Activated T-cell treated with anti-CD3 and anti-CD28 coated beads, Interleukin-2, amount 50 U/mL, for 4 hours (primary cell): ENCODE measurements at places on chromosomes 5 and 9.

GRCh38 chr5:68250661-68251298 is 35.2 kb downstream of the PIK3R1 start:
- DNase-seq = no peak

DNA sequence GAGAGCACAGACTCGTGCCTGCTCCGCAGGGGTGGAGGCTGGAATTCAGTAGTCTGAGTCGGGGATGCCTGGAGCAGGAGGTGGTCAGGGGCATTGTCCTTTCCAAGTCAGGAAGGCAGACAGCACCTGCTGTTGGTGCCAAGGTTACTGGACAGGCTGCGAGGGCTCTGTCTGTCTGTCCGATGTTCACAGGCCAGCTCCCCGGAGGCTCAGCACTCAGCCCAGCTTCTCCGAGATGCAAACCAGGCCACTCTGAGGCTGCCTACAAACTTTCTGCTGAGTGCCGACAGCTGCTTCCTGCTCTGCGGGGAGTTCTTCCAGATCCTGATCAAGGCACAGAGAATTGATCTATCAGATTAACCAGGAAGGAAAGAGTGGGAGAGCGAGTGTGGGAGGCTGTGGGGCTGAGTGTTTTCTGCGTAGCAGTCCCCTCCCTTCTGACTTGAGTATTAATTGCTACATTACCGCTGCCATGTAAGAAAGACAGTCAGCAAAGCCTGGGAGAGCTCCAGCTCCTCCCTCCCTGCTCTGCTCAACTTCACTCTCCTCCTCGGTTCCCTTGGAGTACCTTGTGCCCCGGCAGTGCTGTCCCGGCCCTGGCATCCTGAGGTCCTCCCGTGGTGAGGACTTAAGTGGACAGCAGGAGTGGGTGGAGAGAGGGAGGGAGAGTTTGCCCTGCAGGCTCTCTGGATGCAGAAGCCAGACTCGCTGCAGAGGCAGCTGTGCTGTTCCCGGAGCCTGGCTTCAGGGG is 36.0 kb downstream of the KCNMB1 start:
- DNase-seq = no peak

DNA sequence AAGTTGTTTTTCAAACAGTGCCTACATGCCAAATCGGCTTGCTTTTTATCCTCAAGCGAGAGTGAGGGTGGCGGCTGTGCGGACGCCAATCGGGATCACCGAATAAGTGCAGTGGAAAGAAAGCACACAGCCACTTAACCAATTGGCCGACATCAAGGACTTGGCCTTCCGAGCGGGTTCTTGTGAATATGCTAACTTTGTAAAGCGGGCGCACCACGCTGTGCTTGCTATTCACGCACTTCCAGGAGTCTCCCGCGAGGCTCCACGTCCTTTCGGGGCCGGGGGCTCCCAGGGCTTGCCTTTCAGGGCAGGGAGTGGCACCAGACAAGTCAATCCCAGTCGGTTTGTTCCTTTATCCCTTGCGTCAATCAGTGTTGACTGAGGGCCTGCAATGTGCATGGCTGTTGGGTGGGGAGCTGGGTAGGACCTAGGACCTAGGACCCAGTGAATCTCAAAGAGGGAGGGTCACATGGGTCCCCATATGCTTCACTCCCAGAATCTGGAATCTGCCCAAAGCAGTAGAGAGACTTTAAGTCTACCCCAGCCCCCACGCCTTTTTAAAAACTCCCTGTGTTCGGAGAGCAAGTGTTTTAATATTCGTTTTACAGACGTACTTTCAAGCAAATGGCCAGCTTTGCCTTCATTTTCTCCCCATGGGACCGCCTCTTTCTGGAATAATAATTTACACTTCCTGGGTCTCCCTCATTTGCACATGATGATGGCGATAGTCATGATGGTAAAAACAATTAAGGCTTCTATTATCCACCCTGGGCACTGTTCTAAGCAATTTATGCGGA is 2.0 kb upstream of the GCNT4 start:
- no peak for DNase-seq

DNA sequence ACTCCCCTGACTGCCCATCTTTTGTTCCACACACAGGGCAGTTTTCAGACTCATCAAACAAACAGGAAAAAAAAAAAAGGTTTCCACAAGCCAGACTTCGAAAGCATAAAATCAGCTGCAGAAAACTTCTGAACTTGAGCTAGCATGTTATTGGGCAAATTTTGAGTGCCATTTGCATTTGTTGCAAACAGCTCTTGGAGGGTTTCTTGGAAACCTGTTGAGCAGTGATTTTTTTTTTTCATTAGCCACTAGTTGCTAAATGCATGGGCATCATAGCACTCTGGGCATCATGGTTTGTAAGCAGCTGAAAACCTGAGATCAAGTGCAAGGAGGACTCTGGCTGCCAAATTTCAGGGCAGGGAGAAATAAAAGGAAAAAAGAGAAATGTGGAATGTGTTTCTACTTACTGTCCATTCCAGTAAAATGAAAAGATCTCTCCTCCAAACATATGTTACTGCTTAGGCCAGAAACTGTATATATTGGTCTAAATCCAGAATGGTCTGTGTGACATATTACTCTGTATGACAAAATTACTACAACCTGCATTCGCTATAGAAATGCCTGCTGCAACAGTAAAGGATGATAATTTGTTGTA is 85.2 kb upstream of the SMIM23 start:
- DNase-seq = no peak

DNA sequence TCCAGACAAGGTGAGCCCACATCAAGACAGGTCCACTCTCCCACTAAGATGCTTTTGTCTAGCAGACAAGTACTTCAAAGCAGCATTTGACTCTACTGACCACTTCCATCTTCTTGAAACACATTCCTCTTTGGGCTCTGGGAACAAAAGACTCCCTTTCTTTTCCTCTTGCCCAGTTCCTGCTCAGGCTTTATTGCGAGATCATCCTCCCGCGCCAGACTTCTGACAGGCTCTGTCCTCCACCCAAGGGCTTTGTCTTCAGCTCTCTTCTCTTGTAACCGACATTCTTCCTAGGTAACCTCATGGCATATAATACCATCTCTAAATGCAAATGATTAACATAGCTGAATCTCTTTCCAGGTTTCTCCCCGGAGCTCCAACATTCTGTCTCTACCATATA is 85.8 kb downstream of the NUDT12 start:
- no peak for DNase-seq

GRCh38 chr5:175015028-175015685 is 290.8 kb downstream of the MSX2 start:
- DNase-seq = no peak

- no peak for DNase-seq
These were observed 39.7 kb downstream of the BNC2 start for GRCh38 chr9:16830806-16831205.

- no peak for DNase-seq
These were observed 24.6 kb downstream of the TRAF1 start for GRCh38 chr9:120901755-120902568.

GRCh38 chr9:94511134-94511954 is 43.5 kb upstream of the PCAT7 start:
- no peak for DNase-seq

DNA sequence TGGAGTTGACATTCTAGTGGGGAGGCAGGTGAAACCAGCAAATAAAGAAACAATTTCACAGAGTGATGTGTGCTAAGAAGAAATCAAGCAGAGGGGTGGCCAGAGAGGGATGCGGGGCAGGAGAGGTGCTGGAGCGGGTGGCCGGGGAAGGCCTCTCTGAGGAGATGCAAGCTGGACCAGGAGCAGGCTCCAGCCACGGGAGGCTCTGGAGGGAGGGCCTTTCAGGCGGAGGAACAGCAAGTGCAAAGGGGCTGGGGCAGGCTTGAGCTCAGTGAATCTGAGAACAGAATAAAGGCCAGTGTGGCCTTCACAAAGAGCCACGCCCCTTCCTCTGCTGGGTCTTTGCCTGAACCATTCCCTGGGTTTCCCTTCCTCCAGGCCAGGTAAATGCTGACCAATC is 73.2 kb upstream of the NEURL1B start:
- DNase-seq = no peak

- DNase-seq = no peak
These were observed 700.5 kb upstream of the ZNF608 start for GRCh38 chr5:125446986-125447385.

DNA sequence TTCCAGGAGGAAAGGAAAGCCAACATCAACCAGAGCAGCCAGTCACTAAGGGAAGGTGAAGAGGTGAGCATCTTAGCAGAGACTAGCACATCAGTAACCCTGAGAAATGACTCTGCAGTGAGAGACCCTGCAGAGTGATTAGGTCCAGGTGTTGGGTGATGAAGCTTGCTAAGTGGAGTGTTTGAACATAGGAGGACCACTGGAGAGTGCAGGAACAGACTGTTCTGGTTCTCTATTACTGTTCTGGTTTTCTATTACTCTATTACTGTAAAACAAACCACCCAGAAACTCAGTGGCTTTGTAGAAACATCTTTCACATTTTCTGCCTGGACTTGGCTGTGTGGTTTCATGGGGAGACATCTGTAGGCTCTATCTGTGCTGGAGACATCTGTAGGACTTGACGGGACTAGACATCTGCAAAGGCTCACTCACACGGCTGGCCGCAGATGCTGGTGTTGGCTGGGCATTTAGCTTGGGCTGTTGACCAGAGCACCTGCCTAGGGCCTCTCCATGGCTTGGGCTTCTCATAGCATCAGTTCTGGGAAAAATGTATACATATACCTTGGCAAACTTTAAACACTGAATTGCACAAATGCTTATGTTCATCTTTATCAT is 33.4 kb upstream of the SPATA31E1 start:
- DNase-seq = no peak

- DNase-seq = no peak
These were observed 153.3 kb downstream of the ESM1 start for GRCh38 chr5:54832045-54832444.

GRCh38 chr5:52255308-52255707 is 532.4 kb upstream of the ITGA1 start:
- DNase-seq = no peak

DNA sequence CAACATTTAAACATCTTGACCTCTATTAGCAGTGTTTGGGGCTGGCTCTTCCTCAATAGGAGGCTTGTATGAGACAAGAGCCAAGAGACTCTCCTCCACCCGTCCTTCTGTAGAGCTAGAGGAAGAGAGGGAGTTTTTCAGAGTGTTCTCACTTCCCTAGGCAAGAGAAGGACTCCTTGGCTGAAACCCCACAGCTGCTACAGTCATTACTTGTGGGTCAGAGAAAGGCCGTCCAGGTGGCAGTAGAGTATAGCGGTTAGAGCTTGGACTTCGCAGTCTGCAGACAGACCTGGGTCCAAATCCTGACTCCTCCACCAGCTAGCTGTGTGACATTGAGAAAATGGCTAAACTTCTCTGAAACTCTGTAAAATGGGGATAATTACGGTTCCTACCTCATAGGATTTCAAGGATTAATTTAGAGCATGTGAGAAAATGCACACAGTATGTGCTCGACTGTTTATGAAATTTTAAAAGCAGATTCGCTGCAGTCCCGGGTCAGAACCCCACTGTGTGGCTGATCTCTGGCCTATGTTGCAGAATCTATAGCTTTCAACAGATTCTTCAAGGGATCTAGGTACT is 80.8 kb upstream of the ARAP3 start:
- DNase-seq = no peak

DNA sequence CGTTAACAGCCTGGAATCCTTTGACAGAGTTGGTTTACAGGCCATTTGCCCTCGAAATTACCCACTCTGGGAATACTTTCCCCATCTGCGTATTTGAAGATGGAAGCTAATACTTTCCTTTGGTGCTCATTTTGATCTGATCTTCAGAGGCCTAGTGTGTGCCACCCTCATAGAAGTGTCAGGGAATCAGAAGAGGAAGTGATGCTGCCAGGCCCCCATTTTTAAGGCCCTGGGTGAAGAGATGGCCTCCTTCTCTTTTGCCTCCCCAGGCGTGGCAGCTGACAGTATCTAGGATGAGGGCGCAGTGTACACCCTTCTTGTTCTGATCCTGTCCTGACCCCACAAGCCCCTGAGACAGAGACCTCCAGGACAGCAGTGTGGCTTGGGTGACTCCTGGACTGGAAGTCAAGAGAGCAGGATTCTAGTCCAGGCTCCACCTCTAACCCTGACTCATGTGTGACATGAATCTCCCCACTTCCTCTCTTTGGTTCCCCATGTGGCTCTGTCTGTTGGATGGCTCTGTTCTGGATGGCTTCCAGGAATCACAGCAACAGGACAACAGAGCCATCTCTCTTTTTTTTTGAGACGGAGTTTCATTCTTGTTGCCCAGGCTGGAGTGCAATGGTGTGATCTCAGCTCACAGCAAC is 27.8 kb downstream of the CSF1R start:
- DNase-seq = no peak

- DNase-seq = no peak
These were observed 14.1 kb downstream of the MARCHF6 start for GRCh38 chr5:10367579-10367978.

- DNase-seq = no peak
These were observed 151.1 kb upstream of the MPDZ start for GRCh38 chr9:13430368-13431221.

- no peak for DNase-seq
These were observed 41.9 kb upstream of the STOM start for GRCh38 chr9:121411993-121412392.

- DNase-seq = no peak
These were observed at the start of gene PPP1R2B for GRCh38 chr5:156850206-156850751. TSS of gene PPP1R2B (plus strand) at chr5:156850295. CDS start at chr5:156850563, 268 bp downstream.

DNA sequence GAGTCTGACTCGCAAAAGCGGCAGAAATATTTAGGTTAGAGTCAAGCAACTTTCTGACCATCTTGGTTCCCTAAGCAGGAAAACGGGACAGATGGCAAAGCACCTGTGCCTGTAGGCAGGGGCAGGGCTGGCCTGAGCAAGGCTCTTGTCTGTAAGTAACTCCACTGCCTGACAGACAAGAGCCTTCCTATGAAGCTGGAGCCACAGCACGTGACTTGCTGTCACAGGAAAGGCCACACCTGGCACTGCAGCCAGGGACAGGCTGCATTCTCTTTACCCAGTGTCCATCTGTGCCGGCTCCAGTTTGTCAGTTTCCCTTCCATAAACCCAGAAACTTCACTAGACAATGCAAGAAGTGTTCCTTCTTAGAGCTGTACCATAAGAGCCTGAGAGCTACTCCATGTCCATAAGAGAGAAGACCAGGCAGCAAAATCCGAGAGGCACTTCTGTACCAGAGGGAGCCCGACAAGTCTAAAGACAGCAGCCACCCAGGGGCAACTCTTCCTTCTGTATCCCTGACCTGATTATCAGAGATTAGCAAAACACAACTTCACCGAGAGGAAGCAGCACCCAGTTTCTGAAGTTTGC is 78.1 kb downstream of the GPR21 start:
- DNase-seq = no peak

DNA sequence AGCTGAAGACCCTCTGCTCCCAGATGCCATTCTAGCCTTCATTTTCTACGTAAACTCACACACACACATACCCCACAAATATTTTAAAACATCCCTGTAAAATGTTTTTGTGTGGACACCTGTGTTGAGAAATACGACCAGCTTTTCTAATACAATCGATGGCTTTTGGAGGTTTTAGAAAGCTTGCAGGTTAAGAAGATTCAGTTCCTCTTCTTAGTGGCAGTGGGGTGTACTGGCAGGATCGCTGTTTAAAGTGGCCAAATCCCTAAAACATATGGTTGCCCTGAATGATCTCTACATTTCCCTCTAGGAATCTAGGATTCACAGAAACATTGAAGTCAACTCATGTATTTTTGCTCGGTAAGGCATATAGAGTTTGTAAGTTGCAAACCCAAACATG is 236.3 kb downstream of the NSG2 start:
- DNase-seq = no peak
